ENCODE measurements at places on chromosomes 1 and 21.
A peak's percentile ranks its signal among the peaks of the same experiment; 100 is the strongest.

DNA sequence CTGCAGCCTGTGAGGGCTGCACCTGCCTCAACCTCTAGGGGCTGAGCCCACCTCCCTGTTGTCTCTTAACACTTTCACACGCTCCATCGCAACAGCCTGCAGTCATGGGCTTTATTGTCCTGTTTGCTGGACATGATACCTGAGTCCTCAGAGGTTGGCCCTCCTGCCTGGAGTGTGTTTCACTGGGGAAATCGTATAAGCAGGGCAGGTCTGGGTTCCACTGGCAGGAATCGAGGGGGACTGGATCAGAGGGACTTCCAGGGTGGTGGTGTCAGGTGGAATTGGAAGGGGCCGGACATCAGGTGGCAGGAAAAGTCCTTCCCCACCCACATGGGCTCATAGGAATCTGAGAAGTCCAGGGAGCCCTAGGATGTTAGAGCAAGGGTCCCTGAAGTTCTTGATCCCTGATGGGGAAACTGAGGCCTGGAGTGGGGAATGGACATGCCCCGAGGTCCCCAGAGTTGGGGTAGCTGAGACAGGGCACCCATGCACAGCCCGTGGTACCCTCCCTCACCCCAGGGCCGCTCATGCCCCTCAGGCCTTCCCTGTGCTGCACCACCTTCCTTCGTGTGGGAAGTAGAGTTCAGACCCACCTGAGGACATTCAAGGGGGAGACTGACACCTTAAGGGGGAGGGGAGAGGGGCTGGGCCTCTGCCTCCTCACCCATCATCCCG is 66.6 kb downstream of the PIK3CD start:
- no peak for DNase-seq

GRCh38 chr1:110083866-110084226 is 13.4 kb upstream of the ALX3 start:
- DNase-seq: no peak

- no peak for DNase-seq
Observed at GRCh38 chr21:34342476-34342875, 21.3 kb upstream of the KCNE2 start.

DNA sequence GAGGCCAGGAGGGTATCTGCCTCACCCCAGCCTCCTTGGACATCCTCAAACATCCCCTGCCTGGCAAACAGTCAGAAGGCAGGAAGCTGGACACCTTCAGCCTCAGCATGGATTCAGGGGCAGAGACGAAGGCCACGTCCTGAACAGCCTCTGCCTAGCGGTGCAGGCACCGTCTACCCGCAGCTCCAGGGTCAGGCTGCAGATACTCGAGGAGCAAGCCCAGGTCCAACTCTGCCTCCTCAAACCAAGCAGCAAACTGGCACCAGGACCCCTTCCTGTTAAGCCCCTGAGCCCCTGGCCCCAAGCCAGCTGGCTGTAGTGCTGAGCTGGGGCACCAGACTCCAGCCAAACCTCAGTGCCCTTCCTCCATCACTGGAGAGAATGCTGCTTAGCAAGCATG is 494.7 kb downstream of the NPHP4 start:
- DNase-seq: no peak

DNA sequence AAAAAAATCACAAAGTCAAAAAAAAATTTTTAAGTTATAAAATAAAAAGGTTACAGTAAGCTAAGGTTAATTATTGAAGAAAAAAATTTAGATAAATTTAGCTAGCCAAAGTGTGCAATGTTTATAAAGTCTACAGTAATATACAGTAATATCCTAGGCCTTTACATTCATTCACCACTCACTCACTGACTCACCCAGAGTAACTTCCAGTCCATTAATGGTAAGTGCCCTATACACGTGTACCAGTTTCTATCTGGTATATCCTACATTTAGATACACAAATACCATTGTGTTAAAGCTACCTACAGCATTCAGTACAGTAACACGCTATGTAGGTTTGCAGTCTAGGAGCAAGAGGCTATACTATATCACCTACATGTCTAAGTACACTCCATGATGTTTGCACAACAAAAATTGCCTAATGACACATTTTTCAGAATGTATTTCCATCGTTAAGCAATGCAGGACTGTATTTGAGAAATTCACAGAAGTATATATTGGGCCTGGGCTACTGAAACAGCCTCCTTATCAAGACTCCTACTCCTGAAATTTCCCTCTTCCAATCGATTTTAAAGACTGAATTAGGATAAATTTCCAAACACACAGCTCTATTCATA is 155.1 kb downstream of the COP1 start:
- DNase-seq: no peak

DNA sequence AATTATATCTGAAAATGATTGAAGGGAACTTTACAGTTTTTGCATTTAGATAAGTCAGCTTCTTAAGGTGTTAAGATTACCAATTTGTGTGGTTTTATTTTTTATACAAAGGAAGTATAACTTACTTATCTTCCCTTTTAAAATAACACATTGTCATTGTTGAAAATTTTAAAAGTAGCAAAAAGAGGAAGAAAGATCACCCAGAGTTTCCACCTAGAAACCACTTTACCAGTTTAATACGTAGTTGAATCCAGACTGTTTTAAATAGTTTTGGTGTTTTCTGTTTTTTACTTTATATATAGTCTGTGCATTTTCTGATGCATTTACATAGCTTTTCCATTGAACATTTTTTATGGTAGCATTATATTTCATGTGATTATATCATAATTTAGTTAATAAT is 6.1 kb downstream of the CCDC18 start:
- DNase-seq: no peak

GRCh38 chr1:159891275-159892157 is 8.4 kb downstream of the CFAP45 start:
- DNase-seq: peak; percentile 81

DNA sequence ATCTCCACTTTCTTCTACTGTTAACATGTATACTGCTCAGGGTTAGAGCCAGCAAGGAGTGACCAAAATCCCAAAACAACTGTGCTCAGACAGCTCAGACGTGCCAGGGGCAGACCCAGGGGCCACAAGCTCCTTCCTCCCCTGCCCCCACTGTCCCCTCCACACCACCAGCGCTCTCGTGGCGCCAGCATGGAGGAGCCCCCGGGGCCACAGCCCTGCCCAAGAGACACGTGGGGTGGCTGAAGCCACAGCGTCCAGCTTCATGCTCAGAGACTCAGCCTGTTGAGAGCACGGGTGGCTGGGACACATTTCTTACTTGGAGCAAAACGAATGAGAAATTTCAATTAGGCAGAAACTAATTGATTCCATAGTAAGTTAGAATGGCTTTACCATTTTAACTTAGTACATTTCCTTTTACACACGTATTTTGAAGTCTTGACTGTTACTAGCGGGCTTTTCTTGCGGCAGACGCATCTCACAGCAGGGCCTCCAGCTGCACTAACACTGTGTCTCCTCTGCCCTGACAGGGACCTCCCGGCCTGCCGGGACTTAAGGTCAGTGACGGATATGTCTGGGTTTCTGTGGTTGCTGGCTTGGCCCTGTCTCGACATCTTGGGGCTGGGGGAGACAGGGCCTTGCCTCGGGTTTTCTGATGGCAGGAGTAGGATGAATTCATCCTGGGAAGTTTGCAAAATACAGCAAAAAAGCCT is 54.2 kb downstream of the SLC19A1 start:
- no peak for DNase-seq

DNA sequence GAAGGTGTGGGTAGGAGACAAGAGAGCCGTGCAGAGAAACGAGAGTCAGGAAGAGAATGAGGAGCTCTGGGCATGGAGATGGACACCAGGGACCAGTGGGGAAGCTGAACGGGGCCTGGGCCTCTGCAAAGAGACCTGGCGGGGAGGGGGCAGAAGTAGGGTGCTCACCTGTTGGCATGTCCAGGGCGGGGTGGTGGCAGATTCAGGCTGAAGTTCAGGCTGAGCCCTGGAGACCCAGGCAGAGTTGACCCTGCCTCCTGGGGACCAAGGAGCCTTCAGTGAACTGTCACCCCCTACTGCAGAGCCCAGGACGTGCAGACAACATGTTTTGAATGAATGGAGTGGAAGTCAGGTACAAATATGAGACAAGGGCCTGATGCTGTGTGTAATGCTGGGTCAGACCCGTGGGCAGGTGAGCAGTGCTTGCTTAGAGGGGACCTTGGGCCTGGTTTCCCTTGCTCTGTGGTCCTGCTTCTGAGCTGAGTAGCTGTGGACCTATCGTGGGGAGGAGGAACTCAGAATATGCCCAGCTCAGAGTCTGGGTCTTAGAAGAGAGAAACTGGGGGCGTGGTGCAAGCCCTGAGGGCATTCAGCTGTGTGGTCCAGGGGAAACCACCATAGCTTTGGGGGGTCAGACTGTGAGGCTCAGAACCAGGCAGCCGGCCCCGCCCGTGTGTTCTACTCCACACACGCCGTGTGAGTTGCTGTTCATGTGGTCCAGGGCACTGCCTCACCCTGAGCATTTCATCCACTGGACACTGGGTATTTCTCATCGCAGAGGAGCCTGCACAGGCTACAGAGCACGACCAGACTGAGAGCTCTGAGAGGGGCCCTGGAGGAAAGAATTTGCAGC is 21.3 kb upstream of the UMODL1 start:
- no peak for DNase-seq
